ENCODE measurements at places on chromosomes 1 and 21.

DNA sequence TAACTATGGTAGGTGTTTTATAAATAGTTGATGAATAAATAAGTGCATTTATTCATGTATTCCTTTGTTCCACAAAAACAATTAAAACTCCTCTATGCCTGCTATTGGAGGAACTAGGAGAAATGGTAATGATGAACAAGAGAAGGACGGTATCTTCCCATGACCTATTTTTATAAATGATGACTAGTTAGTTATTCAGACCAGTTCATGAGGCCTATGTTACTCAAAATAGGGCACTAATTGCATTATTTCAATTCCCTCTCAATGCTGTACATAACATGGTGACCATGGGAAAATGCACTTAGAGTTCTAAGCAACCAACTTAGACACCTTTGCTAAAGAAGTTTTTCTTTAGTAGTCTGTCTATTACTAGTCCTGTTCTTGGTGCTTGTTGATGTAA is 53.1 kb downstream of the XCL1 start:
- DNase-seq: no peak

DNA sequence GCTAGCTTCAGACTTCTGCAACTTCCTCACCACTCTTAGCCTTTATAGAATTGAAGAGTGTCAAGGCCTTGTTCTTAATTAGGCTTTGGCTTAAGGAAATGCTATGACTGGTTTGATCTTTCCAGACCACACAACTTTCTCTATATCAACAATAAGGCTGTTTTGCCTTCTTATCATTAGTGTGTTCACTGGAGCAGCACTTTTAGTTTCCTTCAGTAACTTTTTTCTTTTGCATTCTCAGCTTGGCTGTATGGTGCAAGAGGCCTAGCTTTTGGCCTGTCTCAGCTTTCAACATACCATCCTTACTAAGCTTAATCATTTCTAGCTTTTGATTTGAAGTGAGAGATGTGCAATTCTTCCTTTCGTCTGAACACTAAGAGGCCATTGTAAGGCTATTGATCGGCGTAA is 8.6 kb downstream of the PRKACB start:
- DNase-seq: no peak

DNA sequence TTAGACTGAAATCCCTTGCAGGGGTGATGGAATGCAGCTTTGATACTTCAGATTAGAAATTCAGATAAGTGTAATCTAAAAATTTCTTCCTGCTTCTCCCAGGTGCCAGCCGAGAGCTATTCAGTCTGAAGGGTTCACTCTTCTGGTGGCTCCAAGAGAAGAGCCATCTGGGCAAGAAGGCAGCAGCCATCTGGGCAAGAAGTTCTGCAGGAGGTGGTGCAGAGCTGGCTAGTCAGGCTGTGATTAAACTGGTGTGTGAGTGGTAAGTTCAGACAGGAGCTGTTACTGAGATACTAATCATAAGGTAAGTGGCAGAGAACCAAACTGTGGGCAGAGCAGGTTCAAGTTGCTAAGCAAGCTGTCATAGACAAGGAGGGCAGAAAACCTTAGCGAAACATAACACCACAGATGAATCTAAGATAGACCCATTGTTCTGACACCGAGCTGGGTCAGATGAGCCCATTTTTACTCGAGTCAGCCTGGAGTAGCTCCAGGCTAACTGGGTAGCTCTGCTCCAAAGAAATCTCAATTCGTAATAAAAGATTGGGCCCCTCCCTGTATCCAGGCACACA is 14.4 kb upstream of the TP53BP2 start:
- no peak for DNase-seq

DNA sequence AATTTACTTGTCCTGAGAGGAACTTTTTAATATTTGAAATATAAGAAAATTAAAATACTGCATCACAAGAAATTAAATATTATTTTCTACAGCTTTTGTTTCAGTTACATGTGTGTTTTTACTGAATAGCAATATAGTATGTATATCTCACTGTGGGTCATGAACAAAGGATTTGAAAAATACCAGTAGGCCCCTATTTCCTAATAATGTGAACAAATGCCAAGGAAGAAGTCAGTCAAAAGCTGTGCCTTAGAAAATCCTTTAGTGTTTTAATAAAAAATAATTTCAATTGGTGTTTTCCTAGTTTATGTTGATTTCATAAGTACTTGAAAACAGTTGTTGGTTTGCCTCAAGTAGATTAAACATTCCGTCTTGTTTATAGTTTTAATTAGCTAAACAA is 46.7 kb downstream of the SMYD3 start:
- DNase-seq: no peak

GRCh38 chr1:204927673-204928641 is 57.3 kb downstream of the NFASC start:
- no peak for DNase-seq

DNA sequence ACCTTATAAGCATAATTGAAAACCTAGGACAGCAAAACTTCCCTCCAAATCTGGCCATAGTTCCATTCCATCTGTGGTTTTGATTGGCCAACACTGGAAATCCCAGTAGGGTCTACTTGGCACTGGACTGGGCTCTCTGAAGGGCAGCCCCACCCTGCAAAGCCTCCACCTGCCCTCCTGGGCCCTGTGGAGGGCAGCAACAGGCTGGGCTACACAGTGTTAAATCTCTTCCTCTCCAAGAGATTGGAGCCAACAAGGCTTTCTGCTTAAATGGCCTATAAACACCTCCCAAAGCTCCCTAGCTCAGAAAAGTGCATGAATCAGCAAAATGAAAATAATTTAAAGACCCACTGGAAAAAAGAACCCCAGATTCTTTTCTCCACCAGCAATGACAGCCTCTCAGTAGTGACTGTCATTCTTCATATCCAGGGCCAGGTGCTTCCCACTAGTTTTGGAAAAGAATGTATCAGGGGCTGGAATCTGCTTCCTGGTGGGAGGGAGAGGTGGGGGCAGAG is 58.5 kb downstream of the BEND5 start:
- no peak for DNase-seq

DNA sequence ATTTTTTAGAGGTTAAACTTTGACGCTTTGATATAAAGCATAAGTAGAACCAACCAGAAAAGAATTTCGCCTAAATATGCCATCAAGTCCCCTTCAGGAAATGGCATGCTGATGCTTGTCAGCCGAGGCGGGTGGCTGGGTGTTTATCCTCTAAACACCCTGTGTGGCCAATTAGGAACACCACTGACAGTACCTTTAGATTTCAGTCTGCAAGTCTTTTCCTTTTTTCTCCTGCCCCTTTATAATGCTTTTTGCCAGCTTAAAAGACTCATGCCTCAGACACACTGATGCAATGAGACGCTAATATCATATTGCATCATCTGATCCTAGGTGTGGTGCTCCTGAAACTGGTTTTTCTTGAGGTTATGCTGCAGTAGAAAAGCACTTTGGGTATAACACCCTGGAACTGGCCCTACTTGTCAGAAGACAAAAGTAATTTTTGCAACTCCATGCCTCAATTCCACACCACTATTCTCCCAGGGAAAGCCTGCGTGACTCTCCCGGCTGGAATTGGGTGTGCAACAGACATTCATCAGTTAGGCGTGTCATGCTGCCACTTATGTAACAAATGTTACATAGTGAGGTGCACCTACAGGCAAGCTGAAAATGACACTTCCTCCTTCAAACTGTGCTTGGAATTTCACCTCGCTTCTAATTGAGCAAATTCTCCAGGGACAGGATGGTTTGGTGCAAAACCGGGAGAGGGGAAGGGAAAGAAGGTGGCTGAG is 2.0 kb upstream of the RCC2 start:
- no peak for DNase-seq

DNA sequence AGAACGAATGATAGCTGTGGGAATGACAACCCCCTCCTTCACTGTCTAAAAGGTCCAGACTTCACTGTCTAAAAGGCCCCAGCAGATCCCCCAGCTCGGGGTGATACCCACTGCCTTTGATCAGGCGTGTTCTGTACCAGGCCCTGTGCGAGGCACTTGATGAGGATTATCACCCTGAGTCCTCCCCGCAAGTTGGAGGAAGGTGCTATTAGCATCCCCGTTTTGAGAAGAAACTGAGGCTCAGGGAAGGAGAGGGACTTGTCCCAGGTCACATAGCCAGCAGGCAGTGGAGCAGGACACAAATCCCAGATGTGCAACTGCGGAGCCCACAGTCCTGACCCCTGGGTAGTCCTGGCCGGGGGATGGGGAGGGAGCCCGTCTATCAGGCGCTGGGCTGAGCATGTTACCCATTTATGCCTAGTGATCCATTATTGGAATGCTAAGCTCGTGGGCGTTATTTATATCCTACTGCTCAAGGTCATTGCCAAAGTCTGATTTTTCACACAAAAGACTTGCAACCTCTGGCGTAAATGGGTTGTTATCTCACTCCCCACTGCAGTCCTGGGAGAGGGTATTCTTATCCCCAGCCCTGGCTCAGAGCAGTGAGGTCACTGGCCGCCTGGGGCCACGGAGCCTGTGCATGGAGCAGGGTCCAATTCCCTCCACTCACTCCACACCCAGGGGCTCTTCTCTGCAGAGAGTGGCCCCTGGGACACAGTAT is 722.2 kb downstream of the MATN1 start:
- no peak for DNase-seq

DNA sequence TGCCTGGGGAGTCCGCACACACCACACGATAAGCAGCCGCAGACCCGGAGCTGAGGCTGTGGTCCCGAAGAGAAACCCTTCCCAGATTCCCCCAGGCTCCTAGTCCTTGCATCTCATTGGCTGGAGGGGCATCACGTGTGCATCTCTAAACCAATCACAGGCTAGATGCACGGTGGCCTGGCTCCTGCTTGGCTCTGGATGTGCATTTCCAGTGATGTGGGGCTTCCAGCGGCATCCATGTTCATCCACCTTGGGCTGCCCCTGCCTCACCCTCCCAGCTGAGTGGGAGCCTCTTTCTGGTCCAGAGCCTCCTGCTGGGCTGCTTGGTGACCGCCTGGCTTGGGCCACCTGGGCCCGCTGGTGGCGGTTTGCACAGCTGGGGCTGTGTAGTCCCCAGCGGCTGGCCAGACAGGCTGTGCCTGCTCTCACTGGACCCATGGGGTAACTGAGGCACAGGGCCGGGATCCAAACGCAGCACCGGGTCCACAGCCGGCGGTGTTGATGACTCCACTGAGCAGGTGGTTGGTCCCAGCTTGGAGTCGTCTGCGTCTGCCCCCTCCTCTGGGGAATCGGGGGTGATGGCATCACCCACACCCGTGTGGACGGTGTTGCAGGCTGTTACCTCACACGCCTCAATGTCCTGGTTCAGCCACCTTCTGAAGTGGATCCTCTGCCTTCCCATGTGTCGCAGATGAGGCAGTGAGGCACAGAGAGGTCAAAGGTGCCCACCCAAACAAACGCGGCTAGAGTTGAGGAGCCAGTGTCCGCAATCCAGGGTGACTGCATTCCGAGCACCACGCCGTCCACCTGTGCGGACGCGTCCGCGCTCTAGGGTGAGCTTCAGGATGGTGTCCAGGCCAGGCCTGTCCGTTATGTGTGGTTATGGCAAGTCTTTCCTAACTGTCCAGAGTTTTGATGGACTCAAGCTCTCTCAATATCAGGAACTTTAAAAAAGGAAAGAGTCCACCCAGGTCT is 41.3 kb downstream of the COL6A1 start:
- no peak for DNase-seq

DNA sequence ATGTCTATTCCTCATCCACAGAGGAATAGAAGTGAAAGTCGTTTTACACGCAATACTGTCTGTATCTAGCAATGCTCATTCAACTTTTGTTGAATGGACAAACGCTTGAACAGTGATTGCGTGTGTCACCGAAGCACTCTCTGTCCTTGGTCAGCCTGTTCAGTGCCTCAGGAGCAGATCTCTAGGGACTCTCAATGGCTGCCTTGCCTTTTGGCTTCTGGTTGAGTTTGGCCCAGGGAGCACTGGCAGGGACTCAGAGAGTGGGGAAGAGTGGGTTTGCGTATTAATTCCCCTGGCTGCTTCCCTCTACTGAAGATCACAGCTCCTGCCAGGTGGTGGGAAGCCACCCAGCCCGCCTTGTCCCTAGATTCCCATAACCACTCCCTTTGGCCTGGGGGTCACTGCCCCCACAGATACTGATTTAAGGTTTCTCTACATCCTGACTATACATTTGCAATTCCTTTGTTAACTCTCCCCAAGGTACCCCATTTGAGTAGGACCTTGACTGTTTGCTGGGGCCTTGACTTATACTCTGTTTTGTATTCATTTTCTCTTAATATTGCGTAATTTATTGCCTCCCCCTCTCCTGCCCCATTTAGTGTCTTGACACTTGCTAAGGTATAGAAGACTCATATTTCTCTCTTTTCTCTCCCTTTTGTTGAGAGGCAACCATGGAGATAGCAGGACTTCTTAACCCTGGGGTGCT is 61.7 kb upstream of the USP24 start:
- no peak for DNase-seq

DNA sequence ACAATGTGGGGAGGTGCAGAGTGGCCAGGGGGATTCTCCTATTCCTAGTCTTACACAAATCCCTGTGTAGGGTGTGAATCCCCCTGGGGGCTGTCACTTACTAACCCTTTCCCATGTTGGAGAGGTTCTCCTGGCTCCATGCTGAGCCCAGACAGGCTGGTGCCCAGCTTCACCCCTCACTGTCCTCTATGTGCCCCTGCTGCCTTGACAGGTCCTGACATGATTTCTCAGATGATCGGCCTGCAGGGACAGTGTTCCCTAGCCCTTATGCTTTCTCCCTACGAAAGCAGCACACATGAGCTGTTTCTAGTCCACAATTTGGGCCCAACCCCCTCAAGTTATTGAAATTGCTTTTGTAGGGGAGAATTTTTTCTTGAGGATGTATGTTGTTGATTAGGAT is 68.9 kb upstream of the FAM78B start:
- no peak for DNase-seq

- no peak for DNase-seq
Observed at GRCh38 chr1:55988963-55989452, 590.4 kb downstream of the PLPP3 start.

GRCh38 chr1:29453502-29454240 is 217.3 kb downstream of the PTPRU start:
- DNase-seq: no peak

- DNase-seq: peak; percentile 38
Observed at GRCh38 chr1:42777852-42778251, 6.9 kb upstream of the TMEM269 start.

Measured in activated T-cell treated with anti-CD3 and anti-CD28 coated beads, Interleukin-2, amount 50 U/mL, for 48 hours (primary cell).